ENCODE measurements at places on chromosomes 2 and 18.

GRCh38 chr2:216539791-216540241, 41.2 kb downstream of the RPL37A start:
- no peak for DNase-seq

- no peak for DNase-seq
Observed at GRCh38 chr18:8333961-8334360, 275.3 kb upstream of the RAB12 start.

GRCh38 chr18:24064391-24065100, 50.0 kb downstream of the TTC39C start:
- DNase-seq, result no peak

GRCh38 chr2:9914384-9915065, 37.0 kb upstream of the GRHL1 start:
- peak; percentile 17 for DNase-seq

- DNase-seq, result no peak
Observed at GRCh38 chr2:215736653-215737290, 276.6 kb downstream of the MREG start.

- DNase-seq, result no peak
Observed at GRCh38 chr2:84631985-84632384, 115.7 kb downstream of the DNAH6 start.

GRCh38 chr2:205170399-205170798, 511.9 kb upstream of the NRP2 start:
- DNase-seq, result no peak

- no peak for DNase-seq
Observed at GRCh38 chr18:24443870-24444269, 16.6 kb upstream of the HRH4 start.

- no peak for DNase-seq
Observed at GRCh38 chr18:50143294-50143693, 51.7 kb downstream of the MYO5B start.

DNA sequence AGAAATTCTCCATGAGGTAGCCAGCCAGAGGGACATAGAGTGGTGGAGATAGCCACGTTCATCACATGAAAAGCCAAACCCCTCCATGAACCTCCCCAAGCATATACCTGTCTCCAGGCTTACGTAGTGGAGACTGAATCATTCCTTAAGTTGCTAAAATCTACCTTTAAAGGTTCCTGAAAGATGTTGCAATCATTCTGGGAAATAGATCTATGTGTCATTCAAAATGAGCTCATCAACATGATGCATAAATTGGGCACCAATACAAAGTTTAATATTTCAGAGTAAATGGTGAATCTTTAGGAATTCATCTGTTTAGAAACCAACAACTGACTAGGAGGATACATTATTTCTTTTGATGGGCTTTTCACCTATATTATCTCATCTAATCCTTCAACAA, 362.6 kb upstream of the ID2 start:
- no peak for DNase-seq

GRCh38 chr18:79552696-79553095, 126.9 kb upstream of the CTDP1 start:
- DNase-seq, result no peak

- no peak for DNase-seq
Observed at GRCh38 chr2:51297488-51297887, 265.6 kb upstream of the NRXN1 start.

GRCh38 chr2:240705204-240705791, 13.6 kb downstream of the AQP12A start:
- DNase-seq, result no peak

- DNase-seq, result no peak
Observed at GRCh38 chr2:26480566-26481423, 2.9 kb upstream of the OTOF start.

- DNase-seq, result no peak
Observed at GRCh38 chr2:129203331-129203730, 776.1 kb upstream of the RAB6C start.

DNA sequence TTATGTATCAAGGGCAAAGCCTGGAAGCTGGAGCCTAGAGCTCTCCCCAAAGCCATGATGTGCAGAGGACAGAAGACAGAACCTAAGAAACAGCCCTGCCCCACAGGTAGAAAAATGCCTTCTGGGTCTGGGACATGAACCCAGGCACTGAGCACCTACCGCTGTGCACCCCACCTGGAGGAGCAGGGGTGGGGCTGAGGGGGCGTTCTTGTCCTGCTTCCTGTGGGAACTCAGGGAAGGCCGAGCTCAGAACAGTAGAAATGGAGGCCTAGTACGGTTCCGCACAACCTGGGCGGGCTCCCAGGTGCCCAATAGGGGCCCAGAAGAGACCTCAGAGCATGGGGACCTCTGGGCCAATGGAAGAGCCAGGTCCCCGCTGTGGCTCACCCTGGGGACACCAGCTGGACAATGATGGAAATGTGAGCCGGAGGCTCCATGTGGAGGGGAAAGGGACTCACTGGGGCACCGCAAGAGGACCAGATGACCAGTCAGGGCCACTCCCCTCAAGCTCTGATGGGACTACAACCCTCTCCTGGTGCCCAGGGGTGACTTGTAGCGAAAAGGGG, 3.2 kb downstream of the CRACDL start:
- DNase-seq, result no peak

GRCh38 chr18:44518666-44519065, 162.0 kb upstream of the SETBP1 start:
- no peak for DNase-seq

GRCh38 chr2:21461754-21462240, 338.0 kb downstream of the TDRD15 start:
- no peak for DNase-seq

DNA sequence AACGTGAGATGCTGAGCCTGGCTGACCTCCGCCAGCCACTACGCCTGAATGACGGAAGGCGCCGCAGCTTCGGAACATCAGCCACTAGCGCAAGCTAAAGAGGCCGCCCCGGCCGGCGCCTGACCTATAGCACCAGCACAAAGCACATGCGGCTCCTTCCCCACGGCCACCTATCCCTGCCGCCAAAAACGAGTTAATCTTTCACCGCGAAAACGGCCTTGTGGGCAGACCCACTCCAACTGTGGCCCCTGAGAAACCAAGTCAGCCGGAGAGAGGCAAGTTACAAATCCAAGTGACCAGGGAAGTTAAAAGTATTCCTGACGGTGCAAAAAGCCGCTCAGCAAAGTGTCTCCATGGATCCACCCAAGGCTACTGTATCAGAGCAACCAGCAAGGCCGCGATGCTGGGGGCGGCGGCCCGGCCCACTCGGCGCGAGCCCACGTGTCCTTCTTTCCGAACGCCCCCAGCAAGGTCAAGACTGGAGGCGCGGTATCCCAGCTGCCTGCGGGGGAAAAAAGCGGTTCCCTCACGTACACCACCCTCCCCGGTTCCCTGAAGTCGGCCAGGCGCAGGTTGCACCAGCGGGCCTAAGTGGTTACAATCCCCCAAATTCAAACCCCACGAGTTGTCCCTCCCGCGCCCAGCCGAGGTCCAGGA, 575 bp downstream of the HSPD1 start:
- peak; percentile 41 for DNase-seq

- DNase-seq, result no peak
Observed at GRCh38 chr2:31057691-31058090, 80.5 kb downstream of the GALNT14 start.

DNA sequence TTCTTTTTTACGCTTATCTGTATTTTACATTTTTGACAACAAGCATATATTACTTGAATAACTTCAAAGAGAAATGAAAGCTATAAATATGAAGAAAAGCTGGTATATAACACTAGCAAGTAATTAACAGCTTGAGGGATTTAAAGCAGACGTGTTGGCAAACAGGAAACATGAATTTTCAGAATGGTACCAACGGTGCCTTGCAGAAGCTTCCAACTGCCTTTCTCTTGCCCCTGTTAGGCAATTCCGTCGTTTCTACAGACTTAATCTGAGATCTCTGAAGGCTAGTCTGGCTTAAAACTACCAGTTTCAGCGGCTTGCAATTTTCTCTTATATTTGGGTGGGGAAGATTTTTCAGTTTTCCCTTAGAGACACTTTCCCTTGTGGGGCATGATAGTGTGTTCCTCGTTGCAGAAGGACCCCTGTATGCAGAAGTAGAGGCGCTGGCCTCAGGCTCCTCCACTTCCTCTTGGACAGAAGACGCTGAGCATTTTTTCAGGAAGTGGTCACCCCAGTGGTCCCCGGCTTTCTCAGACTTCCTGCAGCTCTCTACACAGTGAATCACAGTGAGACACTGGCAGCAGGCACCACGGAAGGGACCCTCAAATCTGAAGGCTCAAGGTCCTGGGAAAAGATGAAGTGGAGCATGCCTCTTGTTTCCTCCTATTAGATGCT, 56.2 kb upstream of the SLC16A14 start:
- DNase-seq, result no peak

DNA sequence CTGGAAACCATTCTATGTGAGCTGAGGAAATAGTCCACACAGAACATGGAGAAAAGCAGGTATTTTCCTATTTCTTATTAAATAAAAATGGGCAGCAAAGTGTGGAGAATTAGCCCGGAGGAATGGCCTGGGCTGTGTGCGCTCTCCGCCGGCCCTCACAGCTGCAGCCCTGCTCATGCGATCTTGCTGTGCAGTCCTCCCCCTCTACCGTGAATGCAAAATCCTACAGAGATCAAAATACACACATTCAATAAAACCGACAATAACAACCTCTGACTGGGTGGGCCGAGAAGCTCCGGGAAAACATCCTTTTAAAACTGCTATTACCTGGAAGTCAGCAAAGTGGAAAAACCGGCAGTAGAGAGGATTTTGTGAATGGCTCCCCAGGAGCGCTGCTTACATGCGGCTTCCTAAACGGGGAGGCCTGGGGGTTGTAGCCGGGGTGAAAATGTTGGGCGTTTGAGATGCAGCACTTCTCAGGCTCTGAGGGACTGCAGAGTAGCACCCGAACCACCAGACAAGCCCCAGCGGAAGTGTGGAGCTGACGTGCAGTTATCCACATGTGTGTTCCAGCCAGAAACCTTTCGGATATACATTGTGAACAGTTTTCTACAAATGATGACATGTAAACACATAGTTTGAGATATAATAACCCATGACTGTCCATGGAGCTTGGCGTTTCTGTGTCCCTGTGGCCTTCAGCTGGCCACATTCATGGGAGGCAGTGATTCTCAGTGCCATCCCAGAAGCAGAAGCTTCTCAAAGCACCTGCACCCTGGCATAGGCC, 94.2 kb upstream of the ALKAL2 start:
- DNase-seq, result no peak

DNA sequence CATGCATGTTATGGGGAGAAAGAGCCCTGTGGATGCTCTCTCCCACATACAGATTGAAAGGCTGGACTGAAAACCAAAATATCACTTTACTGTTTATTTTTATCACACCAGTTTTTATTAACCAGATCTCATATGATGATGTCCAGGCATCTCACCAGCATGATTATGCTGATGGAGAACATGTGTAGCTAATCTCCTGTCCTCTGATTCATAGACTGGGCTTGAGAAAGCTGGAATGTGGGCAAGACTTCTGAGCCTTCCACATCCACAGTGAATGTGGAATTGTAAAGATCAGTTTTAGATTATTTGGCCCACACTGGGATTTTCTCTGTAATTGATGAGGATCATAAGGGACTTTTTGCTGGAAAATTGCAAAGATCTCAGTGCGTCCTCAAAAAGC, 137.9 kb downstream of the ICOS start:
- no peak for DNase-seq

GRCh38 chr2:145987793-145988192, 1467.9 kb upstream of the ZEB2 start:
- DNase-seq, result no peak

DNA sequence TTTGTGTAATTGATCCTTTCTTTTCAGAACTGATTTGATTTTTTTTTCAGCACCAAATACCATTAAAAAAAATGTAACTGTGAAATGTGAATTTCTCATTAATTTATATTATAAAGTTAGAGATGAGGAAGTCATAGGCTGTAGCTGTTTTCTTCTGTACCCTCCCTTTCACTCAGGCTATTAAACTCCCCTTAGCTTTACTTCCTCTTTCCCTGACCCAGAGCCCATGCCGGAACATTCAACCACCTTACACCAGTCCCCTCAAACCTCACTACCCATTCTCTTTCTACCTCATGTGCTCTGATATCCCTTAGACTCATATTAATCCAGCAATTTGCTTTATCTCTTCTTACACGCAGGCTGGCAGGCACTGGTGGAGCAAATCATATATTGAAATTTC, 12.4 kb downstream of the GALNT5 start:
- DNase-seq, result no peak

GRCh38 chr2:145154731-145155130, 634.8 kb upstream of the ZEB2 start:
- DNase-seq, result no peak

GRCh38 chr2:22817197-22817596, 567.8 kb upstream of the KLHL29 start:
- DNase-seq, result no peak

Data from stimulated activated CD8-positive, alpha-beta memory T cell treated with anti-CD3 and anti-CD28 coated beads, Interleukin-15, amount 100 ng/mL, for 4 hours (primary cell).